ENCODE measurements at places on chromosomes 13 and 19.

- DNase-seq: no peak
Measured at GRCh38 chr19:8025316-8025715, 19.9 kb upstream of the ELAVL1 start.

DNA sequence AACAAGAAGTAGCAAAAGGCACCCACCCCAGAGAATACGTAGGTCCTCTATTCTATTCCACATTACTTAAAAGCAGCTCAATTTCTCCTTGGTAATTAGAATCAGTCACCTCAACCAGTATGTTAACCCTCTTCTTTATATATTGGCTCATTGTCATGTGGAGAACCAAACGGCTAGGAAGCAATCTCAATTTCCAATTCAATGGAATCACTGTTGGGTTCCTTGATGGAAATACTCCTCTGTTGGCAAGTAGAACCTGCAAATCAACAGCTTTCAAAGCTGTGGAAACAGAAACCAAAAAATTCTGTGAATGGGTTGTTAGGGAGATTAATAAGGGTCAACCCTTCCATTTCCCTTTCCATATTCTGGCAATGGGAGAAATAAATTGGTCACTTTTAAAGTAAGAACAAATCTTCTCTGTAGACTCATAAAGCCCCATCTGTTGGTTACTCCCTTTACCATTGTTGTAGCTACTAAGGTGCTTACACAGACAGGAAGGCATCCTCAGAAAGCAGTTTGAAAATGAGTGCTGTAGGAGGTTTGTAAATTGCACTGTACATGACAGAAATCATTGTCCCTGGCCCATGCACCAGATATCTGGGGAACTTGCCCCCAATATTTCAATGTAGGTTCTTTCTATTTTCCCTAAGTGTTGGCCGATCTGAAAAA lies 138.6 kb upstream of the UFM1 start:
- no peak for DNase-seq

- DNase-seq: no peak
Measured at GRCh38 chr13:40386586-40386985, 279.9 kb downstream of the FOXO1 start.

DNA sequence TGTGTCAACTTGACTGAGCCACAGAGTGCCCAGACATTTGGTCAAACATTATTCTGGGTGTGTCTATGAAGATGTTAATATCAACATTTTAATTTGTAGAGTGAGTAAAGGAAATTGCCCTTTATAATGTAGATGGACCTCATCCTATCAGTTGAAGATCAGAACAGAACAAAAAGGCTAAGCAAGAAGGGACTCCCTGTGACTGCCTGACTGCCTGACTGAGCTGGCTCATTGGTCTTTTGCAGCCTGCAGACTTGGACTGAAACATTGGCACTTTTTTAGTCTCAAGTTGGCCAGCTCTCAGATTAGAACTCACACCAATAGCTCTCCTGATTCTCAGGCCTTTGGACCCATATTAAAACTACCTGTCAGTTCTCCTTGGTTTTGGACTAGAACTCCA lies 600.4 kb upstream of the SLITRK6 start:
- DNase-seq: no peak

DNA sequence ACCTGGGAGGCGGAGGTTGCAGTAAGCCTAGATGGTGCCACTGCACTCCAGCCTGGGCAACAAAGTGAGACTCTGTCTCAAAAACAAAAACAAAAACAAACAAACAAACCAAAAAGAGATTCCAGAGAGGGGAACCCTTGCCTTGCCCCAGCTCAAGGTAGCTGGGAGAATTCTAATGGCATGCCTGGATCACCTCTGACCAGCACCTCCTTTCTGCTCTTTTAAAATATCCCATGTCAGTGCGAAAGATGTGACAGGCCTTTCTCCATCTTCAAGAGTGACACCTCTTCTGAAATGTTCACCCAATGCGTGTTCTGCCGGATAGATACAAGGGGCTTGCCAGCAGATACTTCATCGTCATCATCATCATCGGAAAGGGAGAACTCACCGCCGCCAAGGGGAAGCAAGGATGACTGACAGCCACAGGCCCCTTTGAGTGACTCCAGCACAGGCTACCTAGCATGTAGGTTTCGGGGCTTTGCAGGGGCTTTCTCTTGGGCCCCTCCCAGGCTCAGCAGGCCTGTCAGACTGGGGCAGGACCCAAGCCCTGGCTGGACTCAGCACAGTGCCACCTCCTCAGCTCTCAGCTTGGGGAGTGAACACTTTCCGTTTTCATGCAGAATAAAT lies 18.9 kb upstream of the LRP3 start:
- no peak for DNase-seq

- no peak for DNase-seq
Measured at GRCh38 chr13:99022941-99023340, 45.1 kb upstream of the DOCK9 start.

DNA sequence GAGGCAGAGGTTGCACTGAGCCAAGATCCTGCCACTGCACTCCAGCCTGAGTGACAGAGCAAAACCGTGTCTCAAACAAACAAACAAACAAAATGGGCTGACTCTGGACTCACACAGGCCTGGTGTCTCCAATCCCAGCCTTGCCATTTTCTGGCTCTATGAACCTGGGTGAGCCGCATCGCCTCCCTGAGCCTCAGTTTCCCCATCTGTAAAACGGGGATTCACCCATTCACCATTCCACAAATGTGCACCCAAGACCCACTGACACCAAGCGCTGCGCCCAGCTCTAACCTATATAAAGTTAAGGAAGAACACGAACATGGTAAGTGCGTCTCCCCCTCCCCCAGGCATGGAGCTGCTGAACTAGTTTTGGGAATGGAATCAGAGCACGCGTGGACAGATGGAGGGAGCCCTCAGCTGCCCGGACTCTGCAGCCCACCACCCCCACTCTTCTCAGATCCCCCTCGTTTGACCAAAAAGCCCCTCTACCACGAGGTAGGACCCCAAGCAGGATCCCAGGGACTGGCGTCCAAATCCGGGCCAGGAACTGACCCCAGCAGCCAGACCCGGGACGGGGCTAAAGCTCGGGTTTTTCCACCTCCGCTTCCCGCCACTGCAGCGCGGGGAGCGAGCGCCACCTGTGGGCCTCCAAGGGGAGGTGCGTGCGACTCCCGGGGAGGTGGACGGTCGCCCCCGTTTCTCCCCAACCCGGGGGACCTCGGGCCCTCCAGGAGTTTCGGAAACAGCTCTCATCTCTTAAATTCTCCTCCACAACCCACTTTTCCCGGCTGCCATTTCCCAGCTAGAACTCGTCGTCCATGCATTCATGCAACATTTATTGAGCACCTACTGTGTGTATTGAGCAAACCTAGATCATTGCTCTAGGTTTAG lies 33.0 kb upstream of the ADGRE5 start:
- DNase-seq: peak; percentile 91

- no peak for DNase-seq
Measured at GRCh38 chr19:46297700-46298478, 1.0 kb downstream of the HIF3A start.

DNA sequence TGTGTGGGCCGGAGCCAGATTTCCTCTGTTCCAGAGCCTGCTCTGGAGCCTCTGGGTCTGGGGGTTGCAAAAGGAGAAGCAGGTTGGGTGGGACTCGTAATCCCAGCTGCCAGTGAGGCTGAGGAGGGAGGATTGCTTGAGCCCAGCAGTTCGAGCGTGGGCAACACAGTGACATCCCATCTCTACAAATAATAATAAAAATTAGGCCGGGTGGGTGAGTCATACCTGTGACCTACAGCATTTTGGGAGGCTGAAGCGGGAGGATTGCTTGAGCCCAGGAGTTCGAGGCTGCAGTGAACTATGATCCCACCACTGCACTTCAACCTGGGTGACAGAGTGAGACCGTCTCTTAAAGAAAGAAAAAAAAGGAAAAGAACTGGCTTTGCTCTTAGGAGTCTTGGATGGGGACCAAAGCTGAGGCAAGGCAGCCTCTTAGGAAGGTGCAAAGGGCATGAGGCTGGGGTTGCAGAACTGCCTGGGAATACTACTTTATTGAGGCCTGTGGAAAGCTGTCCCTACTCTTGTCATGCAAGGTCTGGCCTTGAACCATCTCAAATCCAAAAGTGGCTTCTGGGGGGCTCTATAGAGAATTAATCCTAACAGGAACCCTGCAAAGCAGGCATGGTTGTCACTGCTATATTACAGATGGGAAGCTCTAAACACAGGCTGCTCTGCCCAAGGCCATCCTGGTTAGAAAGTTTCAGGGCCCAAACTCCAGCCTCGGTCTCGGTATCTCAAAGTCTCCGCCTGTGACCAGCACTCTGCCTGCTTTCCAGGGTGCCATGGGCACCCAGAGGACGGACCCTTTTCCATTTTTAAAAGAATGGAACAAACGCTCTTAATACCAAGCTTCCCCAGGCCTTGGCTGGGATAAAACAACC lies 880 bp upstream of the C19orf12 start:
- DNase-seq: peak; percentile 68

DNA sequence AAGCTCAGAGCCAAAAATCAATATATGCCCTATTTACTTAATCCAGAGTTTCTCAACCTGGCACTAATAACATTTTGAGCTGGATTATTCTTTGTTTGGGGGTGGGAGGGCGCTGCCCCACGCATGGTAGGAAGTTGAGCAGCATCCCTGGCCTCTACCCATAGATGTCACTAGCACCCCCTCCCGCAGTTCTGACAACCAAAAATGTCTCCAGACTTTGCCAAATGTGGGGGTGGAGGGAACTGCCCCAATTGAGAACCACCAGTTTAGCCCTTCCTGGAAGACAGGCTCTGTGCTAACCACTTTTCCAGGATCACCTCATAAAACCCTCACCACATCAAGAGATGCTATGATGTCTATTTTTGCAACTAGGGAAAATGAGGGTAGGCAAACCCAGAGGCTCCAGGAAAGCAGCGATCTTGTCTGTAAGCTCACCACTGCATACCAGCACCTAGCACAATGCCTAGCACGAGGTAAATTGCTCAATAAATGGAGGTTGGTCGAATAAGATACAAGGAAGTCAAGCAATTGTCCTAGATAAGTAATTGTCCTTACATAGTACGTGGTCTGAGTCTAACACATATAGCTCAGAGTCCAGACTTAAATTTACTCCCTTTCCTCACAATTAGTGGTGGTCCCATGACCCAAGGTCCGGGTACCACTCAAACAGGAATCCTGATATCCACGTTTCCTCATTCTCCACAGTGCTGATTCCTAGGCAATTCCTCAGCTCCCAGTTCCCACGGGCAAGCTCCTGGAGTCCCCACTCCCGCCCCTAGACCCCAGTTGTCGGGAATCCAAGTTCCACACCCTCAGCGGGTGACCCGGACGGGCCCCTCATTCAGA lies 892 bp downstream of the TRIR start:
- peak; percentile 85 for DNase-seq

- DNase-seq: peak; percentile 60
Measured at GRCh38 chr19:48810151-48810550, 678 bp downstream of the BCAT2 start.

DNA sequence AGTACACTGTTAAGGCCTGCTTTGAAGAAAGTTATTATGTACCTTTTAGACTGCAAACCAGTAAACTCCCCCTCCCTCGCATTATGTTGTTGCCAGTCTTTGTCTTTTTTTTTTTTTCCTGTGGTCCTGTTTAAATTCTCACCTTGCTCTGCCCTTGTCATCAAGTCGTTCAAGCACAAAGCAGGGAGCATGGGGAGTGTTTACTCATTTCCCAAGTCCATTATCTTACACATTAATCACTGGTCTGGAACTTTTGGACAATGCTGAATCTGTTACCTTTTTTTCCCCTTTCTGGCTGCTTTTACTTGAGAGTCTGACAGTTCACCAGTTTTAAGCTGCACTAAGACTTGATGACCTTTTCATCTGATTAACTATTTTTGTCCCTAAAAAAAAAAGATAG lies 108.2 kb downstream of the DACH1 start:
- DNase-seq: no peak

DNA sequence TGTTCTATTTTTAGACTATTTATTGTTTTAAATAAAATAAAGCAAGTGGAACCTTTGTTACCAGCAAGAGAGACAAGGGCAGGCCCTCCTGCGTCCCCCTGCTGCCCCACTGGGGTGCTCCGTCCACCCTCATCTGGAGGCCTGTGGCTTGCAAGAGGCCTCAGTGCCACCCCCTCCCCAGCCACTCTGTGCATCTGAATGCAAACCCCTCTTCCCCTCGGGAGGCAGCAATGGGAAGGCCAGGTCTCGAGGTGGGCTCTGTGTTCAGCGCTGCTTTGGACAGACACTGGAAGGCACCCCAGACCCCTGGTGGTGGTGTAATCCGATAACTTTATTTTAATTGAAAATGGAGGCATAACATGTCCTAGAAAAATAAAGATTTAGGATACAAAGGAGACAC lies 4.6 kb downstream of the SIX5 start:
- no peak for DNase-seq
